ENCODE measurements at places on chromosomes 1 and 21.

- DNase-seq: no peak
Observed at GRCh38 chr1:203558064-203558760, 64.3 kb downstream of the OPTC start.

GRCh38 chr1:14106679-14107313 lies 406.8 kb downstream of the PRDM2 start:
- DNase-seq: no peak

DNA sequence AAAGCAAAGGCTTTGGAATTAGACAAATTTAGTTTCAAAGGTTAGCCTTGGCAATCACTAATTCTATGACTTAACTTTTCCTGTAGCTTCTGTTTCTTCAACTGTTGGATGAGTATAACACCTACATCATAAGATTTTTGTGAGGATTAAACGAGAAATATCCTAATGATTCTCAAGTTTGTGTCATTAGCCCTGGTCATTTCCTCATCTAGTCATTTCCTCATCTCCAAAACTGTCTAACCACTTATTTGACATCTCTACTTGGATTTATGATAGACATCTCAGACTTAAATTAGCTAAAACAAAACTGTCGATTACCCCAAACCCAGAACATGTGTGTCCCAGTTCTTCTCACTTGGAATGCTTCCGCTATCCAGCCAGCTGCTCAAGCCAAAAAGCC lies 80.2 kb upstream of the CHODL start:
- no peak for DNase-seq

DNA sequence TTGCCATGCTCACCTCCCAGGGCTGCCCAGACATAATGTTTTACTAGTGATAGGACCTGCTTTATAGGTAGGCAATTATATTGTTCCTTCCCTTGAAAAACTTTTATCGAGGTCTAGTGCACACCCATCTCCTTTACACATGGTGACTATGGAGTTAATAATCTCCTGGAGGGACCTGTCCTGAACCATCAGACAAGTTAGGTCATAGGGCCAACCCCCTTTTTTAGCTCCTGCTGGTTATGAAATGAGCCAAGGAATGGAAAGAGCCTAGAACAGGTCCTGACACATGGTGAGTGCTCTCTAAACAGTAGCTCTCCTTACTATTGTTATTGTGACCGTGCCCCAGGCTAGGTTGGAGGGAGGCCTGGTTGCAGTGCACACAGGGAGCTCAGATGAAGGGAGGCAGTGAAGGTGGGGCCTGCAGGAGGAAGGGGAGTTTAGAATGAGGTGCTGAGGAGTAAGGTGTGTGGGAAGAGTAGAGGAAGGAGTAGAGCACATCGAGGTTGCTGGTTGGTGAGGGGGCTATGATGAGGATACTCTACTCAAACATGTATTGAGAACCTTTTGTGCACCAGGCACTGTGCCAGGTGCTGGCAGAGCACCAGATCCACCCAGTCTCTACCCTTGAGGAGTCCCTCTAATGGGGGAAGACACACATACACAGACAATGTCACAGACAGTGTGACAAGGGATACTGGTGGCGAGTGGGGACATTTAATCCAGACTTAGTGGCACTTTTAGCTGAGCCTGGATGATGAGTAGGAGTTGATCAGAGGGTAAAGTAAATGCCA lies 14.1 kb upstream of the LMNA start:
- DNase-seq: no peak
